GDM1 (cell line): ENCODE measurements at places on chromosomes 13 and 19.
A peak's percentile ranks its signal among the peaks of the same experiment; 100 is the strongest.

- no peak for DNase-seq
Observed at GRCh38 chr13:43730642-43731041, 56.1 kb downstream of the ENOX1 start.

- DNase-seq, result no peak
Observed at GRCh38 chr19:737591-738093, 13.3 kb upstream of the MISP start.

- no peak for DNase-seq
Observed at GRCh38 chr19:55866521-55866920, 30.2 kb downstream of the NLRP4 start.

DNA sequence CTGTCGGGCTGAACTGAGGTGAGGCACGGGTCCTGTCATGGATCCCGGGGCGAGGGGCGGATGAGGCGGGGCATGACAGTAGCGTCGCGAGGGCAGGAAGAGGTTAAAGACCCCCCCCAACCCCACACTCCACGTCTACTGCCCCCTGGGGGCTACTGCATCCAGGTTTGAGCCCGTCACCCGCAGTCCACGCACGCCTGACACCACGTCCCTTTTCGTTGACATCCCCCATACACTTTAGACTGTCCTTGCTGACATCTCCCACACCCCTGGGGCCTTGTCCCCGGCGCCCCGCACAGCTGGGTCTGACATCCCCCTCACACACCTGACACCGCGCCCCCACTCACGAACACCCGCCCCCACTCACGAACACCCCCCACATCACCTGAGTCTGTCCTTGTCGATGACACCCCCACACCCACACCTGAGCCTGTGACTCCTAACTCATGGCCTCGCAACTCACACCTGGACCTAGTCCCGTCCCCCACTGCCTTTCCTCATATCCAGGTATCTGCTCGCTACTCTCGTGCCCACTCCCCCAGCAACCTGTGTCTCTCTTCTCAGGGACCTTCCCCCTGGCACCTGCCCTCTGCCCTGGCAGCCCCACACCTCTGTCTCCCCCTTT is 416 bp downstream of the SLC25A42 start:
- no peak for DNase-seq

DNA sequence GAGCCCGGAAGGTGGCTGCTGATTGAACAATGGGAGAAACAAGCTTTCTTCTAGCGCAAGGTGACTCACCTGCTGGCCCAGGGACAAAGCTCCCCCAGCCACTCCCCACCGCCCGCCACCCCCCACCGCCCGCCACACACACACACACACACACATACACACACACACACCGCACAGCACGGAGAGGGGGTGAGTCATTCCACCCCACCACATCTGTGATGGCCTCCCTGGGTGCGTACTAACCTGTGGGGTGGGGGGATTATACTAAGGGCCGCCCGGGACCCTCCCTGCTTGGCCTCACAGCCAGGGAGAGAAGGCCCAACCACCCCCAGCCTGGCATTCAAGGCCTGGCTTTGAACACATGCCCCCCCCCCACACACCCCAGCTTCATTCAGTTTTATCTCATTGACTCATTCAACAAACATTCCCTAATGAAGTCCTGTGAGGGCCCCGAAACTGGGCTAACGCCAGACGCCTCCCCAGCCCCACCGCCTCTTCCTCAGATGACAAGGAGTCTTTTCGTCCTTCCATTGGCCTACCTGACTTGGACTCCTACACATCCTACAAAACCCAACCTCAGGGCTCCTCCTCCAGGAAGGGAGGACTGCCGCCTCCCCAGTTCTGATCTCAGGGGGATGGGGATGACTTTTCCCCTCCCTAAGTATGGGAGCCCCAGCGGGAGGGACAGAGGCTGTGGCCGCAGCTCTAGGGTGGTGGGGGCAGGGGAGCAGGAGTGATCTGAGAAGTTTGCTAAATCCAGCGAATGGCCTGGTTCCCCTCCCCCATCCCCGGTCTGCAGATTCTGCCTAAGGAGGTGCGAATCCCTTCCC is 5.8 kb upstream of the ONECUT3 start:
- DNase-seq, result no peak

GRCh38 chr19:6073858-6074708 is 36.2 kb downstream of the RFX2 start:
- no peak for DNase-seq

GRCh38 chr13:32381539-32381938 is 46.4 kb downstream of the N4BP2L1 start:
- peak; percentile 31 for DNase-seq

- DNase-seq, result no peak
Observed at GRCh38 chr19:58558623-58559274, 338 bp upstream of the UBE2M start.

DNA sequence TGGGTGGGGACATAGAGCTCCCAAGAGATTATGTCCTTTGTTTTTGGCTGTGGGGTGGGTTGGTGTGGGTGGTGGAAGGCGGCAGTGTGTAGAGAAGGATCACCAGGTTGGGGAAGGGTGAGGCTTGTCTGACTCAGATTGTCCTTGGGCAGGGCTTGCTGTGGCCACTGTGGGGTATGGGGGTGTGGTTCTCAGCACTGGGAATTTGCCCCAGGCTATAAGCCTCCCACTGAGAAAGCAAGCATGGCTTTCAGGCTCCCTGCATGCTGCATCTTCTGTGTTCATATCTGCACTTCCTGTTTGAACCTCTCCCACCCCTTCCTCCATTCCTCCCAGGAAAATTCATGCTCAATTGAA is 34.9 kb downstream of the DNAJC15 start:
- no peak for DNase-seq

DNA sequence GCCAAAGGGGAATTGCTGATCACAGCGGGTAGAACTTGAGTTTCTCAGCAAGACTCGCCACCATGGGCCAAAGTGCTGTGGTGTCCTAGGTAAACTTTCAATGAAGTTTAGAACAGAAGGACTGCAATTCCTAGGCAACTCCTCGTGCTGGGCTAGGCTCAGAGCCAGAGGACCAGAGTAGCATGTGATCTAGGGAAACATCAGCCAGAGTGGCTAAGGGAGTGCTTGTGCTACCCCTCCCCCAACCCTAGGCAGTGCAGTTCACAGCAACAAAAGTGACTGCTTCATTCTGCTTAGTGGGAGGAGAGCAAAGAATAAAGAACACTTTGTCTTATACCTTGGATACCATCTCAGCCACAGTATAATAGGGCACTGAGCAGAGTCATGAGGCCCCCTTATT is 1658.6 kb upstream of the MIR17HG start:
- DNase-seq, result no peak

DNA sequence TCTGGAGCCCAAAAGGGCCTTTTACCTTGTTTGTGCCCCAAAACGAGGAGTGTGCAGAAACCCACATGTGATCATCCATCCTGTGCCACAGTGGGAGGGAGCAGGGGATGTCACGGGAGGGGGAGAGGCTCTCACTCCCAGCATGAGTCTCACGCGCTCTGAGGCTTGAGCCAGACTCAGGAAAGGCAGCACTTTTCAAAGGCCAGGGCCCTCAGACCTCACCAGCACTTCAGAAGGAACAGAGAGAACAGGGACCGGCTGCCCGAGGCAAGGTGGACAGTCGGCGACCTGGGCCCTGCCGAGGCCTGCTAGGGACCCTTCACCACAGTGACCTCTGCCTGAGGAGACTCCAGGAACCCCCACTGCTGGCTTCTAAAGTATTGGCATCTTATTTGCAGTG is 71.7 kb upstream of the WASF3 start:
- no peak for DNase-seq

DNA sequence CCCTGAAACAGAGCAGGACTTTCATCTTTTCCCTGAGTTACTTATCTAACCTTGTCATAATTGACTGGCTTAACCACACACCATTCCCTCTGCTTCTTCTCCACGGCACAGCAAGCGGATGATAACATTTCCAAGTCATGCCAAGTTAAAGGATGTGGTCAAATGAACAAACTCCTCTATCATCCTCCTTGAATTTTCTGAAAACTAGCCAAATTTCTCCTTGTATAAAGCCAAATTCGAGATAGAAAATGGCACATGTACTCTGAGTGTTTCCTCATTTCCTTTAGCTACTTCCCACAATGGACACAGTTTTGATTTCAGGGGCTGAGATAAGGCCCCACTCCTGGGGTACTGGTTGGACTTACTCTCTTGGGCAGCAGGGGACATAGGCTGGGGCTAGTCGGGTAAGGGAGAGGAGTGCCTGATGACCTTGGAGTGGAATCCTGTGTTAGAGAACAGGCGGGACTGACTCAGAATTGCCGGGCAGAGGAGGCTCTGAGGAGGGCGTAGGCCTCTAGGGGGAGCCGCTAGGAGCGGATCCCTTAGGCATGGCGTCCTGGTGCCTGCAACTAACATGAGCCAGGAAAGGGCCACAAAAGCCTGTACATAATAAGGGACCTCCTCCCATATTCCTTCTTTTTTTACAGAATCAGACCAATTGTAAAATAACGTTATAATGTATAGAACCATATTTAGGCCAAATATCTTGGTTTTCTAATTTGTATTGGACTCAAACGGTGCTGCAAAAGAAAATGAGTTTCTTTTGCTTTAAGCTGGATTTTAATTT is 20.3 kb upstream of the TMTC4 start:
- DNase-seq, result no peak

DNA sequence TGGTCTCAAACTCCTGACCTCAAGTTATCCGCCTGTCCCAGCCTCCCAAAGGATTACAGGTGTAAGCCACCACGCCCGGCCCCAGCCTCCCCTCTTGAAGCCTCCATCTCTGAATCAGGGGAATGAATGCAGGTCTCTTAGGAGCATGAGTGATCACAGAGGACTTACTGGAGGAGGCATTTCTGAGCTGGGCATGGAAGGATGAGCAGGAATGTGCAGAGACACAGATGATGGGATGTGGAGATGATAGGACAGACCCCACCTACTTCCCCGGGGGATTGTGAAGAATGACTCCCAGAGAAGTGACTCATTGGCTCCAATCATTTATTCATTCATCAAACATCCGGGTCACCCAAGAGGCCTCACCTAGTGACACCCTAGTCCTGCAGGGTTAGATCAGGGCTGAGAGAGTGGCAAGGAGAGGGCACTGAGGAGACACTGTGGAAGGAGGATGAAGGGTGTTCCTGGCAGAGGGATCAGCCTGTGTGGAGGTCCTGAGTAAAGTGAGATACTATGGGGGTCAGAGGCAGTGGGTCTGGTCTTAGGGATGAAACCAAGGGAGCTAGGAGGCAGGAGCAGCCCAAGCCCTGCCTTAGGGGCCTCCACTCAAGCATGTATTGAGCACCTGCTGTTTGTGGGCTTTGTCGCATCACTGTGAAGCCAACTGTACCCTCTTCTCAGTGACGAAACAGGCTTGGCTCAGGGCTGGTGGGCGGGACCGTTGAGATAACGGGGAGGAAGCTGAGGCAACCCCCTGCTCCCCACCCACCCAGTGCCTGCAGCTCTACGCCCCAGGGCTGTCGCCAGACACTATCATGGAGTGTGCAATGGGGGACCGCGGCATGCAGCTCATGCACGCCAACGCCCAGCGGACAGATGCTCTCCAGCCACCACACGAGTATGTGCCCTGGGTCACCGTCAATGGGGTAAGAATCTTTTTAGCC is 3.0 kb downstream of the IFI30 start:
- no peak for DNase-seq

GRCh38 chr13:74084375-74084935 is 49.7 kb downstream of the KLF12 start:
- no peak for DNase-seq

DNA sequence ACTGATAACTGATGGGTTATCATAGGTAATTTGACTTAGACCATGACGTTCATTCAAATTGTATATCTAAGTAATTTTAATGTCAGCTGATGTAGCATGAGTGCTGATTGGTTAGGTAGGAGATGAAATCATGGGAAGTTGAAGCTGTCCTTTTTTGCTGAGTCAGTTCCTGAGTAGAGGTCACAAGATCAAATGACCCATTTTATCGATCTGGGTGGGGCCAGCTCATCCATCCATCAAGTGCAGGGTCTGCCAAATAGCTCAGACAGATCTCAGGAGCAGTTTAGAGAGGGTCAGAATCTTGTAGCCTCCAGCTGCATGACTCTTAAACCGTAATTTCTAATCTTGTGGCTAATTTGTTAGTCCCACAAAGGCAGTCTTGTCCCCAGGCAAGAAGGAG is 35.3 kb upstream of the CD177 start:
- no peak for DNase-seq
